ENCODE measurements at places on chromosomes 3 and 15.

DNA sequence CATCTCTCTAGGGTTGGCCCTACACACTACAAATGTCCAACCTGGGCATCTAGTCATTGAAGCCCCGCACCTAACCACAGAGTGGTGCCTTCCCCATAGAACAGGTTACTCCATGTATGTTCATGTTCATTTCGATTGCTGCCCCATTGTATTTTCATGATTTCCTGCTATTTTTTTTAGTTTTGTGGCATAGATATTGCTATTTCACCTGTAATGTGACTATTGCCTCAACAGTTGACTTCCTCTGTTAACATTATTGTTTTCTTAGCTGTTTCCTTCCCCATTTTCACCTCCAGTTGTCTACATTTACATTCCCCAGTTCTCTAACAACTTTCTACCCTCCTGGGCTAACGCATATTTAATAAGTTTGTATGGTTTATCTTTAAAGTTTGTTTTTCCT is 137.7 kb upstream of the RBMS3 start:
- no peak for DNase-seq

GRCh38 chr15:25375557-25375956 is 63.3 kb downstream of the UBE3A start:
- DNase-seq: no peak

DNA sequence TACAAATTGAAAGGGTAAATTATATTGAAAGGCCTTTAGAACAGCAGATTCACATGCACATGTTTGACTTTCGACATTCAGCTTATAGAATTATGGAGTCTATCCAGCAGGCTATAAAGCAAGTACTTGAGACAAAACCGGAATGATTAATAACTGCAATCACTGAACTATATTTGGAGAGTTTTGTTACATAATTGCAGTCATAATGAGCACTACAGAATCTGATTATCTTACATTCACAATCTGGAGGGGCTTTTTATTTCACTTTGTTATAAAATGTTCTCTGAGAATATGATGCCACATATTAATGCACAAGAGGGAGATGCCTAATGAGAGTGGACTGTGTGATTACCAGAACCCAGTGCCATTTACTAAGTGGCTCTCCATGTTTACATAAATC is 64.3 kb downstream of the NSUN3 start:
- no peak for DNase-seq

DNA sequence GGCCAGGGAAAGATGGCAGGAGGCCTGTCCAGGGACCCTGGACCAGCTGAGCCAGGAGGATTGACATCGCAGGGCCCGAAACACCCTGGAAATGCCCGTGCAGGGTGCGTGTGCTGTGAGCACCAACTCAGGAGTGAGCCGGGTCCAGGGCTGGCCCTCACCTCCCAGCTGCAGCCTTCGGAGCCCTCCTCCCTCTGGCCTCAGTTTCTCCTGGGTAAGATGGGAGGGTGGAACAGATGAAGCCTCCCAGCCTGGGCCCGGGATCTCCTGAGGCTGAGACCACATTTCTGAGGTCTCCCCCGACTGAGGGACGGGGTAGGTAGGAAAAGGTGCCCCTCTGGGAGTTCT is 5.3 kb upstream of the CALML4 start:
- DNase-seq: no peak

GRCh38 chr15:99844150-99844549 is 110.9 kb upstream of the LYSMD4 start:
- DNase-seq: no peak

DNA sequence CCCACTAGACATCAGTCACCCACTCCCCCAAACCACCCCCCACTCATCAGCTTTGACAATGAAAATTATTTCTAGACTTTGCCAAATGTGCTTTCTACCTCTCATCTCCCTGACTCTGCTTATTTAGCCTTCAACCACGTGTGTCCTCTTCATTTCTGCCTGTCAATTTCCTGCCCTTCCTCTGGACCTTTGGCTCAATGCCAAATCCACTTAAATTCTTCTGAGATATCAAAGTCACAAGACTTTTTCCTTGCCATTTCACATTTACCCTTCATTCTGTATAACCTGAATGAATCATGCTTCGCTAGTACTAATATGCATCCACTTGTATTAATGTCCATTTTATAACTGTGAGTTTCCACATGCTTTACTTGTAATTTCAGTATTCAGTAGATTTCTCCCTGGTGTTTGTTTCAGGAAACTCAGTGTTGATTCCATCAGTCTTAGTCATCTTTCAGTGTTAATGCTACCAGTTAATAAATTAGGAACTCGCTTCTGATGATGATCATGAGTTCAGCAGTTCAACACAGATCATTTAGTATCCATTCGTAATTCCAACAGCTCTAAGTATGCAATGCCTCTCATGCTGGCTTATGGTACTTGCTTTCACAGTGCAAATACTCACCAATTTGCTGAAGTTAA is 128.2 kb upstream of the OSTN start:
- DNase-seq: peak; percentile 44

GRCh38 chr15:70778258-70779076 is 15.1 kb upstream of the UACA start:
- peak; percentile 77 for DNase-seq

DNA sequence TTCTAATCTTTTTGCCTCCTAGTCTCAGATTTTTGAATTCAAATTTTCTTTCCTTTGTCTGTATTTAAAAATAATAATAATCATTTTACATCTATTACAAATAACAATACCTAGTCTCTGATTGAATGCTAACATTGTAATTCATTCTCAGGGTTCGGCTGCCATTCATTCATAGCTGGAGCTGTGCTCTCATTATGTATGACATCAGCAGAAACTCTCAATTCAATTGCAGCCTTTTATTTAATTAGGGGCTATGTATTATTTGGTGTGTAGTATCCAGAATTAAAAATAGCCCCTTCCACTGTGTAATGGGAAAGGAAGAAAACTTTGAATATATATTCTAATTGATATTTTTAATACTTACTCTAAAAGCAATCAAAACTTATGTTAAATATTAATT is 270.4 kb upstream of the MDFIC2 start:
- DNase-seq: no peak

- DNase-seq: no peak
Observed at GRCh38 chr3:24227635-24228034, 267.0 kb downstream of the THRB start.

DNA sequence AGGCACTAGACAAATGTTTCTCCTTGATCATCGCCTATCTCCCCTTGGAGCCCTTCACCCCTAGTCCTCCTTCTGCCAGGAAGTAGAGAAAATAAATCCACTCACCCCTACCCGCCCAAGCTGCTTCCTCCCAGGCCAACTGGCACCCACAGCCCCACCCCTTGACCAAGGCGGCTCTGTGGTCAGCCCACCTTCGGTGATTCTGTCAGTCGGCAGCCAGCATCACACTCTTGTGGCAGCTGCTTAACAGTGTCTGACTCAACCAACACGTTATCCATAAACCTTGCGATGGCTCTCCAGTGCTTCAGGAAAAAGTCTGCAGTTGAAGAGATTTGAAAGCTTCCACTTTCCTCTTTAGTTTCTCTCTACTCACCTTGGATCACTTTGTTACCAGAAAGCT is 7.6 kb downstream of the SHF start:
- DNase-seq: no peak

GRCh38 chr3:8765528-8765927 is 3.9 kb downstream of the OXTR start:
- DNase-seq: no peak

DNA sequence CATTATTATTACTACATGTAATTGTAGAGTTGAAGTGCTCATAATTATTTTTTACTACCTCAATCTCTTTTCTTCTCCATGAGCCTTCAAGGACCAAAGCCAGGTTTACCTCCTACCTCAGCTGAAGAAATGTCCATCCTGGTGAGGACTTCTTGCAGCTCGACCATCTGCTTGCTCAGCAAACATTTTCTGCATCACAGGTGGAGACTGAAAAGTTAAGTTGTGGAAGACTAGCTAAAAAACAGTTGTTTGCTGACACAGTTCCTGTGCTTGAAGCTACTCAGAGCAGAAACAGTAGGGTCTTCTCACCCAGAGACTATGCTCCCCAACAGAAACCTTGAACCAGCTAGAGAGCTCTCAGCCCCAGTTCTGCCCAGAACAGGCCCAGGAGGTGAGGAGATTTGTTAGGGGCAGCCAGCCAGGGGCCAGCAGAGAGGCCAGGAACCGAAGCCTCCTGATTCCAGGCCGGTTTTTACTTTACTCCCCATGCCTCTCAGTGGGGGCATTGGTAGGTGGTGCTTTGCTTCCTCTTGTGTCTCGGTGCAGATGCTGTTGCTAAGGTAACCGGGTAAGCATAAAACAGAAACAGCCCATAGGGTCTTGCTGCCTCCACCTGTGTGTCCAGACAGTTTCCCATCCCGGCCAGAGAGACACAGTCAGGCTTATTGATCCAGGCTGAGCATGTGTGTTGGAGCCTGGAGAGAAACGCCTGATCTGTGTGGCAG is 54.9 kb downstream of the CCNL1 start:
- no peak for DNase-seq

DNA sequence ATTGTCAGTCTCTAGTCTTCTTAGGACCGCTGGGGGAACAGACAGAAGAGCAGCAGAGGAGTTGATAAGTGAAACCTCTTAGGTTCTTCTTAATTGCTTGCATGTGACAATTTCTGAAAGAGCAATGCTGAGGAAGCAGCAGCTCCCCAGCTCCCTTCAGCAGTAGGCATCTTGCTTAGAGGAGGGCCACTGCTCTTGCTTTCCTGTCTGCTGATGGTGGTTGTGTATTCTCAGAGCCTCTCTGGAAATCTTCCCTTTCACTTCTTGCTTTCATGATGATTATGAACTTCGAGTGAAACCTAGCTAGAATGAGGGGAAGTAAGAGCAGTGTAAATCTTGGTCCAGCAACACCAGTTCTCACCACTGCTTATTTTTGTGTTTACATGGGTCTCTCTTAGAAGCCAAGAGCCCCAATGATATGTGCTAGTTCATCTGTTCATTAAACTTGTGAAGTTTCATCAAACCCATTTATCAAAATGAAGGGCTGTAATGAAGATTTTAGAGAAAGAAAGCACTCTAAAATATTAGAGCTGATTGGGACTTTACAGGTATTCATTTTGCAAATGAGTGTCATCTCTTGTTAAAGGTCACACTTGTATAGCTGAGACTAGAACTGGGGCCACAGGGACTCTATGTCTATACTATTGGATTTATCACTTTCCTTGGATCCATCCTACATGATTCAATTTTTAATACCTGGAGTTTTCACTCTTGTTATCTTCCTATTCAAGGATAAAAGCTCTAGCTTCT is 246.7 kb downstream of the LPP start:
- DNase-seq: no peak

GRCh38 chr15:29048011-29048410 is 162.2 kb downstream of the APBA2 start:
- DNase-seq: no peak

GRCh38 chr3:31624083-31624709 is 91.5 kb downstream of the STT3B start:
- no peak for DNase-seq

GRCh38 chr3:140854961-140855360 is 86.7 kb upstream of the SLC25A36 start:
- DNase-seq: no peak

Measured in fibroblast of skin of abdomen (primary cell).